ENCODE measurements at places on chromosomes 13 and 19.
A peak's percentile ranks its signal among the peaks of the same experiment; 100 is the strongest.

DNA sequence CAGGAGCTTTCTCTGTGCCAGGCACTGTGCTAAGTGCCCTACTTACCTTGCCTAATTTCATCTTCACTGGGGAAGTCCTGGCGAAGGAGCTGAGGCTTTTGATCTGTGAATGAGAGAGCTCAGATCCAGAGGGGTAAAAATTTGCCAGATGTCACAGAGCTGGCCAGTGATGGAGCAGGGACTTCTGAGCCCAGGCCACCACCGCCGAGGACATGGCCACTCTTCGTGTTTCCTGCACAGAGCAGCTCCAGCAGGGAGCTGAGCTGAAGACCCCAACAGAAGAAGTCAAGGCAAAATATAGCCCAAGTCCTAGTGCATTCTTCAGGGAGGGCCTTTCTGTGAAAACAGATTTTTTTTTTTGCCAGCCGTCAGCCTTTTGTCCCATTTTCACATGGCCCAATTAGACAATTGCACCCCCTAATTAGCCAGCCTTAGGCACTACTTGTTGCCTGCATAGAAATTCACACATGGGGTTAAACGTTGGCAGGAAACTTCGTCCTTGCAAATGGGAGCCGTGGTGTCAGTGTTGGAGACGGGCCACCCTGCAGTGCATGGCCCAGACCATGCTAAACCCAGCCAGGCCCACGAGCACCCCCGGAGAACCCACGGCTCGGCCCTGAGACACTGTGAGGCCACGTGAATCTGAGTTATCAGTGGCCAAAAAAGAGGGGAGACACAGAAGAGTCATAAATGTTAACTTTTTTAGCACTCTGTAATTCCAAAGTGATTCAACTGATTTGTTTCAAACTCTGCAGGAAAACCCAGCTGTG, 7.8 kb downstream of the ZNF536 start:
- no peak for DNase-seq

- no peak for DNase-seq
Observed at GRCh38 chr13:60009300-60010253, 154.2 kb downstream of the DIAPH3 start.

GRCh38 chr13:32310134-32310706, 4.9 kb downstream of the ZAR1L start:
- no peak for DNase-seq

DNA sequence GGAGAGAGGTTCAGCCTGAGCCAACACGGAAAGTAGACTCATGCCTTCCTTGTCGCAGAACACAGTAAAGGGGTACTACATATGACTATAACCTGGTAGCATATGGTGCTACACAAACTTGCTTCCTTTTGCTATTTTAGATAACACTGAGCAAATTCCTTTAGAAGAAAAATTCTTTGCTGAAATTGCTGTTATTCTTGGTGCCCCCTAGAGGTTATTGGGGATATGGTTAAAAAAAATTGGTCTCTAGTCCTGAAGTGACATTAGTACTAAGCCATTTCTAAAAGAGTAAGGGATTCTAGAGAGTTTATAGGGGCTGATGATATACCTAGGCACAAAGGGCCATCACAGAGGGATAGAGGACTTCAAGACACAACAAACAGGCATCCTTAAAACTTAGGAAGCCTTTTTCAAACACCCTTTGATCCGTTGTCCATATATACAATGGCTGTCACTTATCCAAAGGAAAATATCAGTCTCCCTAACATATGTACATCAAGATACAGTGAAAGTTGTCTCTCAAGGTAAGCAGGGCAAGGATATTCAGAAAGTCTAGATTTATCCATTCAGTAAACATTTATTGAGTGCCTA, 13.9 kb upstream of the HS6ST3 start:
- DNase-seq, result no peak

DNA sequence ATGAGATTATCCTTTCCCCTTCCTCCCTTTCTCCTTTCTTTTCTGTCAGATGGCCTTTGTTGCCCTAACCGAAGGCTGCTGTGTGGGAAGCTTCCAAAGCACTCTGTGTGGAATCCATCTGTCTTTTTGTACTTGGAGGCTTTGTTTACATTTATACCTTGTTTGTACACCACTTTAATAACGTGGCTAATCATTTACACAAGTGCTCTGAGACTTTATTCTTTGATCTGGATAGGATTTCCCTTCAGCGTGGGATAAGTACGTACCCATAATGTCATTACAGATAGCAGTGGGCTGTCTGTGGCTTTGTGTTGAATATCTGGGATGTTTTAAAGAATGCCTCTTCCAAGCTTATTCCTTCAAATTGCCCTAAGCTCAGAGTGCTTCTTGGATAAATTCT, 684.7 kb upstream of the SLITRK5 start:
- peak; percentile 13 for DNase-seq

GRCh38 chr13:49840675-49841074, 48.2 kb upstream of the KPNA3 start:
- no peak for DNase-seq

GRCh38 chr13:26021516-26021915, 30.3 kb downstream of the SHISA2 start:
- no peak for DNase-seq

GRCh38 chr13:76048675-76049375, 412.7 kb downstream of the LMO7 start:
- DNase-seq, result peak; percentile 30

Measured in NCI-H774 (cell line).